ENCODE measurements at places on chromosomes 6 and 20.

- no peak for DNase-seq
Observed at GRCh38 chr6:25878721-25879322, 4.8 kb upstream of the SLC17A3 start.

GRCh38 chr6:722077-722524 lies 29.2 kb upstream of the EXOC2 start:
- peak; percentile 78 for DNase-seq

GRCh38 chr6:73377225-73377624 lies 7.5 kb upstream of the OOEP start:
- DNase-seq: no peak

GRCh38 chr6:38730140-38730862 lies 15.2 kb downstream of the DNAH8 start:
- no peak for DNase-seq

DNA sequence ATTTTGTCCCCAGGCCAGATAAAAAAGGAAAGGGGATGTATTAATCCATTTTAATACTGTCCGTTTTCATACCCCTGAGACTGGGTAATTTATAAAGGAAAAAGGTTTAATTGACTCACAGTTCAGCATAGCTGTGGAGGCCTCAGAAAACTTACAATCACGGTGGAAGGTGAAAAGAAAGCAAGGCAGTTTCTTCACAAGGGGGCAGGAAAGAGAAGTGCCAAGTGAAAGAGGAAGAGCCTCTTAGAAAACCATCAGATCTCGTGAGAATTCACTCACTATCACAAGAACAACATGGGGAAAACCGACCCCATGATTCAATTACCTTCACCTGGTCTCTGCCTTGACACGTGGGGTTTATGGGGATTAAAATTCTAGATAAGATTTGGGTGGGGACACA lies 152.5 kb downstream of the IBTK start:
- DNase-seq: no peak

GRCh38 chr6:51289041-51289440 lies 470.4 kb downstream of the TFAP2B start:
- no peak for DNase-seq

- DNase-seq: no peak
Observed at GRCh38 chr6:143015300-143015706, 45.4 kb upstream of the AIG1 start.

DNA sequence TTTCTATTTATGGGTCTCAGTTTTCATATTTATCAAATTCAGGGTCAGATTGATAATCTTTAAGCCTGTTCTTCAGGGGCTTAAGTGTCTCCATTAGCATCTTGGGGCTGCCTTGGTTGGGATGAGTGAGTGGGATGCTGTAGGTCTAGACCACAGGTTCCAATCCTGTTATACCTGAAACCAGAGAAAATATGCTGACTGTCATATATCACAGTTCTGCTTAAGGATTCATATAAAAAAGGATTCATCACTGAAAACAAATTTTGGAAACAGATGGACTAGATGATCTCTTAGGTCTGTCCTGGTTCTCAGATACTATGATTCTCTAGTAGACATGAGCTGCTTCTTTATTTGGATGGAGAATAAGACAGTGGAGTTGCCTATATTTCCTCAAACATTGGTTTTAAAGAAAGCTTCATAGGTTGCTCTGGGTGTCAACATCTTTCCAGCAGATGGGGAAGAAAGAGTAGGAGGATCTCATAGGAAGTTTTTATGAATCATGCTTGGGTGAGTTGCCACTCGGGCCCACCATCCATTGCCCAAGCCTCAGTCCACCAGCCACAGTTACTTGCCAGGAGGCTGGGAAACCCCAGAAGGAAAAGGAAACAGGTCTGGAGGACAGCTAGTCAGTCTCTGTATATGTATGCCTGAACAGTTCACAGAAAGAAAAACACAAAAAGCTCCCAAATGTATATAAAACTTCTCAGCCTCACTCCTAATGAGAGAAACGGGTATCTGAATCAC lies 42.9 kb upstream of the MAP7 start:
- no peak for DNase-seq

DNA sequence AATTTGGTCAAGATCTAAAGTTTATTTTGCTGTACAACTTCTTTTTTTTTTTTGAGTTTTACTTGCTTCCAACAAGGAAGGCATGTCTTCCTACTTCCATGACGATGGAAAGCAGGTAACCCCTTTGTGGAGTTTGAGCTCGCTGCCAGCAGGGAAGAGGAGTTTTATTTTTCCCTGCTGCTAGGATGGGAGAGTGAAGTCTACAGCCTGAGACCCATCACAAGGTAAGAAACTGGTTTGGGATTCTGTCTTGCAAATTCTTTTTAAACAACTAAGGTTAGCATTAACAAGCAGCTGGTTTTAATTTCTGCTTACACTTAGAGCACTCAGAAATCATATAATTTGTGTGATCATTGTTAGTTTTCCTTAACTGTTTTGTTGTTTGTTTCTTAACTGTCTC lies 108.0 kb upstream of the MAP3K4 start:
- DNase-seq: no peak

DNA sequence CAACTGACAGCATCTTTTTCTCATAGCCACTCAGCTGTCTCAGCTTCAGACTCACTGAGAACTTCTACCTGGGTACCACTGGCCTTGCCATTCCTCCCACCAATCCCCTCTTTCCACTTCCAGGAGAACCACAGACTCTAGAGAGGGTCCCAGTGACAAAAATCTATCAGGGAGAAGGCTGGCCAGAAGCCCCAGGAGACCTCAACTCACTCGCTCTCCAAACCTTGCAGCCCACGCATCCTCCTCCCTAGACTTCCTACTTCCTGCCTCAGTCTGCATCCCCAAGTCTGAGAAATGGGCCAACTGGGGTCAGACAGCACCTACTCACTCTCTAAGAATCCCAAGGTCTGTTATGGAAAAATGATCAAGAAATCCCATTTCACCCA lies 1.2 kb downstream of the TMEM239 start:
- no peak for DNase-seq

GRCh38 chr6:37607944-37608343 lies 89.7 kb downstream of the MDGA1 start:
- no peak for DNase-seq

- DNase-seq: no peak
Observed at GRCh38 chr6:2426561-2427340, 181.3 kb upstream of the GMDS start.

- DNase-seq: no peak
Observed at GRCh38 chr6:113351173-113351834, 505.8 kb upstream of the MARCKS start.

- DNase-seq: no peak
Observed at GRCh38 chr6:132300323-132300949, 100.8 kb downstream of the MOXD1 start.

- no peak for DNase-seq
Observed at GRCh38 chr6:72348926-72349325, 272.9 kb upstream of the KCNQ5 start.

GRCh38 chr6:126804332-126805064 lies 314.0 kb upstream of the RSPO3 start:
- no peak for DNase-seq
